Right ventricle myocardium inferior (tissue), 1 donor: ENCODE measurements at places on chromosomes 4 and X. TPM values are rescaled to one million over a fixed set of nuclear protein-coding genes. Genes with fewer than 3 reads are reported as not detected.

- no peak for DNase-seq
Measured at GRCh38 chr4:158850800-158851644, 82.2 kb downstream of the FNIP2 start.

DNA sequence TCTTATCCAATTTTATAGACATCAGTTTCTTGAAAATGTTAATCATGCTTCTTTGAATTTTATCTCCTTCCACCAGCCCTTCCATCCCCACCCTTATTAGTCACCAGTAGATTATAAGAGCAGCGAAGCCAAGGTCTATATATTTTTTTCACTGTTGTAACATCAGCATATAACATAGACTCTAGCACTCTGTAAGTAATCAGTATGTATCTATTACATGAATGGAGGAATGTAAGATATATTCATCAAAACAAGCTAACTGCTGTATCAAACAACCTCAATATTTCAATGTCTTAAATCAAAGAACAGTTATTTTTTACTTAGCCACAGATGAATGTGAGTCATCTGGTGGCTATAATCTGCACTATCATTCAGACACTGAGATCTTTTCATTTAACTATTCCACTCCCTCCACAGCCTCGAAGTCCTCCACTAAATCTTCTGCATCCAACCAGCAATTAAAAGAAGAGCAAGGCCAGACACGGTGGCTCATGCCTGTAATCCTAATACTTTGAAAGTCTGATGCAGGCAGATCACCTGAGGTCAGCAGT is 178.9 kb downstream of the CENPC start:
- DNase-seq: no peak

GRCh38 chrX:48509245-48509590 is 426 bp downstream of the PORCN start:
- DNase-seq: no peak

DNA sequence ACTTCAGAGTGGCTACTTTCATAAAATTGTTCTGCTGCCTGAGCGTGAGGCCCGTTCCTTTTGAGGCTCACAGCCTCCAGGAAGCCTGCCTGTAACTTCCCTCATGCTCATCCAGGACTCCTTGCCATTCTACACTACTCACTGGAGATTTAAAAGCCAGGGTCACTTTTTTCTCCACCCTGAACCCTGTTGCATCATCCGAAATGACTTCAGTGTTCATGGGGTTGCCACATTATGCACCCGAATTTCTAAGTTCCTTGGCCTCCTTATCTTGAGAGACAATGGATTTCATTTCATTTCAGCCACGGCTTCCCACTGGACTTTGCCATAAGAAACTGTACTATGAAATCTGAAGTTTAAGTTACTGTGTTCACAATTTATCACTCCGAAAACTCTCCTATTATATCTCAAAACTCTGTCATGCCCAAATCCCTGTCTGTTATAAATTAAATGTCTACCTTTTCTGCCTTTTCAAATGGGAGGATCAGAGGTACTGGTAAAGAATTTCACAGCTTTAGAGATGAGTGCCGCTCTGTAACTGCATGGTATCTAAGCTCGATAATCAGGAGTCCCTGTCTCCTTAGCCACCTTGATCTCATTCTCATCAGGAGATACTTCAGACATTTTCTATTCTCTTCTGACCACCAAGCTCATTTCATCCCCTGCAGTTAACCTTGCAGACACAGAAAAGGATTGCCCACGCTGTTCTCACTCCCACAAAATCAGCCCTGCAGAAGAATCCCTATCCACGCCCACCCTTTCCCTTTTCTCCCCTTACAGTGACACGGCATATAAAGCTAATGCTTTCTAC is 59.9 kb downstream of the TRIML1 start:
- no peak for DNase-seq

DNA sequence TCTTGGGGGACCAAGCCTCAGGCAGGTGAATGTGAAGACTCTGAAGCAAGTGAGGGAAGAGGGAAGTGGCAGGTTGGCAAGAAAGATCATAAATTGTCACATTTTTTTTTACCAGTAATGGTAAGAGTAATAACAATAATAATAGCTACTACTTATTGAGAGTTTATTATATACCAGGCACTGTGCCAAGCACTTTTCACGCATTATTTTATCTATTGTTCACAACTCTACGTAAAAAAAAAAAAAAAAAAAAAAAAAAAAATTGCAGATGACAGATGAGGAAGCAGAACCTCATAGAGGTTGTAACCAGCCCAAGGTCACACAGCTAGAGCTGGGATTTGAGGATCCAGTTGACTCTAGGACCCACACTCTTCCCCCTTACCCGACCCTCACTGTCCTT is 40.9 kb downstream of the TSC22D3 start:
- no peak for DNase-seq

- DNase-seq: no peak
Measured at GRCh38 chr4:163755013-163755412, 260.5 kb downstream of the TMA16 start.

DNA sequence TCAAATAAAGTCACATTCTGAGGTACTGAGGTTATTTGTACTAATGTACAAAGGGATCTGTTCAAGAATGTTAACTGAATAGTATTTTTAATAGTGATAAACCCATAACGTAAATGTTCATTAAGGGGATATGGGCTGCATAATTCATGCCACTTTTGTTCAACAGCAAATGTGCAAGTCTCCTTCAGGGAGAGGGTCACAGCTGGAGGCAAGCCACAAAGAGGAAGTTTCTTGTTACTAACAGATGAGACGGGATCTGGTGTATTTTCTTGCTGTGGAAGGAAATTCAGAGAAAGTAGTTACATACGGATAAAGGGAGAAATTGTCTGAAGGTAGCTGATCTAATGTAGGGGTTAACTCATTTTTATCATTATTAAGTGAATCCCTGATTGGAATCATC is 10.0 kb downstream of the ZFP42 start:
- no peak for DNase-seq

- no peak for DNase-seq
Measured at GRCh38 chrX:109441266-109441665, 40.6 kb downstream of the GUCY2F start.

DNA sequence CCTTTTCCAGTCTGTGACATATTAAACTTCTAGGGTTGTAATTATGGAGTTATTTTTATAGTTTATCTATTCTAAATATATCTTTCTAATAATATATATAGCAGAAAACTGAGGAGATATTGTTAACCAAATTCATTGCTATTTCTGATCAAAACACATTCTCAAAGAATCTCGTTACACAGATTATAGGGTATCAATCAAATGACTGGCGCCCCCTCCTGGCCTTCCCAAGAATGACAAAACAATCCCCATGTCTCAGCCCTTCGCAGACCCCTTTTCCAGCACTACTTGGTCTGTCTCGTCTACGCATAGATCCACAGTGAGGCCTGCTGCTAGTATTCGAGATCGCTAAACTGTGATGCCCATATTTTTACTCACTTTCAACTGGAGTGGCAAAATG is 209.3 kb downstream of the GPC3 start:
- DNase-seq: no peak

- DNase-seq: no peak
Measured at GRCh38 chrX:8284131-8284530, 113.1 kb upstream of the VCX2 start.

DNA sequence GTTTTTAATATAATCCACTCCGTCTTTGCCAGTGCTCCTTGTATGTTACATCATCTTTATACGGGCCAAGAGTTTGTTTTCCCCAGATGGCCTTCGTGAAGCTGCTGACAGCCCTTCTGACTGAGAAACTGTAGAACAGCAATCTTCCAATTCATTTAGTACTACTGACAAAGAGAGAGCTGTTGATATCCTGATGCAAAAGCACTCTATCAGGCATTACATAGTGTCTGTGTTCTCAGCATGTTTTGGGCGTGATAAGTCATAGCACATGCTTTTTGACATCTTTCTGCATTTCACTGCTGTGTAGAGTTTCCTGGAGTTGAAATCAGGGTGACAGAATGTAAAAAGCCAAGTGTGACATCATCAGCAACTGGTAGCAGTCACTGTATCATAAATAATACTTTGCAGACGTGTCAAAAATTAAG is 746.3 kb upstream of the FAM241A start:
- DNase-seq: no peak

- DNase-seq: no peak
Measured at GRCh38 chr4:121665371-121665770, 31.4 kb downstream of the ANXA5 start.

- DNase-seq: no peak
Measured at GRCh38 chr4:11774346-11774745, 345.7 kb upstream of the HS3ST1 start.

DNA sequence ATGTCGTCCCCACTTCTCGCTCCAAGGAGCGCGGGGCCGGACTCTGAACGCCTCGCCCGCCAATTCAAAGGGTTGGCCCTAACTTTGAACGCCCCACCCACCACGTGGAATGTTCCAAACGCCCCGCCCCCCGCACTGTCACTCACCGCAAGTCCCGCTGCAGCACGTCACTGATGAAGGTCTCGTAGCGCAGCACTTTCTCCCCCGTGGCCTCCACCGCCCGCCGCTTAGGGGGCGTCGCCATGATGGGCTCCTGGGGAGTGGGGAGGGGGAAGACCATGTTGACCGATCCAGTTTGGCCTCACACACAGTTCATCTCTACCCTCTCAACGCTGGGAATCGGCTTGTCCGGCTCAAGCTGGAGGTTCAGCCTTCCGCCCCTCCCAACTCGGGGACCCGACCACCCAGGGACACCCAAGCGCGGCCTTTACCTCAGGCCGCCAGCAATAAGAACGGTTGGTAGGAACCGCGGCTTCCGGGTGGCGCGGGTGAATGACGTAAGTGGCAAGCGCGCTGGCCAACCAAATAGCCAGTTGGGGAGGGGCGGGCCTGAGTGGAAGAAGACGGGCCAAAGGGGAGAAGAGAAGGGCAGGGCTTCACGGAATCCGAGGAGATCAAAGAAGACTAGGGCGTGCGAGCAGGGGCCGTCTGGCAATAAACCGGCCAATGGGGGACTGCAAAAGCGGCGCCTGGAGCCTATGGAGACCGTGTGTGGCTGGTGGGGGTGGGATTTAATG is at the start of gene UXT:
Gene UXT (minus strand): TSS at position 497 of the 737 bp plus-strand sequence. CDS start 253 bp downstream, at position 244.
- peak; percentile 96 for DNase-seq

DNA sequence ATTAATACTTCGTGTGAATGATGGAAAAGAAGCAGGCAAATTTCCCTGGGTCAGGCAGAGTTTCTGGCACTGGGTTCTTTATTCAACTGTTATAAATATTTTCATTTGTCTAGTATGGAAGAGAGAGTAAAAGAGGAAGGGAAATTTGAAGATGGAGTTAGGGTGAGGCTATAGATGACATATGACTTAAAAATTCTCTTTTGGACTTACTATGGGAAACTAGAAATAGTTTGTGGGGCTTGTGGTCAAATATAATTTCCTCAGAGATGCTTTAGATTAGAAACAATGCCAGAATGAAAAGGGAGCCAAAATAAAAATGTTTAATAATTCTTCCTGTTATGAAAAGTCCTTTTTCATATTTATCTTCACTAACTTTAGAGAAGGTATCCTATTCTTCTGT is 103.2 kb downstream of the GC start:
- no peak for DNase-seq

DNA sequence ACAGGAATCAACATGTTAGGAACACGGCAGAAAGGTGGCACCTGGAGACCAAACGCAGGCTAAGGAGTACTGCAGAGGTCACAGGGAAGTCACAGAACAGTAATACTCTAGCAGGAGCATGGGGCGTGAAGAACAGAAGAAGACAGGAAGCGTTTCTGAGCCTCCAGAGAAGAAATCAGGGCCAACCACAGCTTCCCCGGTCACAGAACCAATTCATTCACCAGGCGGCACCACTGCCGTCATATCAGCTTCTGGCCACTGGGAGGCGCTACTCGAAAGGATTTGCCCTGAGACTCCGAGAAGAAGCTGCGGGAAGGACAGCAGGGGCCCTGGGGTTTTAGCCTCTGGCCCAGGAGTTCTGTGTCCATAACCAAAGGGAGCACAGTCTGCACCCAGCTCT is 78.0 kb upstream of the DRD5 start:
- no peak for DNase-seq

DNA sequence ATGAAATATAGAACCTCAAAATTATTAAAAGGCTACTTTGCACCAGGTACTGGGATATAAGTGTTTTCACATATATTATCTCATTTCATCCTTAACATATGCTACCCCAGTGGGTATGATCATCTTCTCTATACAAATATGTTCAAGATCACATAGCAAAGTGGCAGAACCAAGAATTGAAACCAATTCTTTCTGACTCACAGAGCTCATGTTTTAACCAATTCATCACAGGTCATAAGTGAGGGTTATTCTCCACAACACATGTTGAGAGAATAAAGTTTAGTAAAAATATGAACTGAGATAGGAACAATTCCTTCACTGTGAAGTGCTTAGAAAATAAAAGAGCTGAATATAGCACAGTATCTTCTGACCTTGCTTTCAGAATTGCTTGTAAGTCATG is 442.9 kb upstream of the RASGEF1B start:
- DNase-seq: no peak

- no peak for DNase-seq
Measured at GRCh38 chr4:130468340-130468739, 1372.4 kb downstream of the C4orf33 start.

GRCh38 chrX:52865343-52865998 is 2.4 kb downstream of the XAGE3 start:
- no peak for DNase-seq

GRCh38 chr4:112176596-112176995 is 31.3 kb downstream of the FAM241A start:
- no peak for DNase-seq

DNA sequence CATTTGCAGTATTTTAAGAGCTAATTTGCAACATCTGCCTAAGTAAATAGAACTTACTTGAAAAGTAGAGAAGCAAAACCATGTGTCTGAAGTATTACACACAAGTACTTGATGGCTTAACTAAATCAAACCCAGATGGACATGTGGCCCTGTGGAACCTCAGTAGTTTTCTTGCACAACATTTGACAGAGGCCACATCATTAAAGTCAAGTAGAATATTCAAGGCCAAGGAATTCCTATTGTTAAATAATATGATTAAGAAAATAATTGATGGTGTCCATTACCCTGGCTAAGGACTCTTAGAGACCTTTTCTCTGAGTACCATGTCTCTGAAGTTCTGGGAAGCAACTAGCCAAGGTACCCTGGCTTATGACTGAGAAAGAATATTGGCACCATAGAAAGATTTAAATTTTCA is 135.4 kb upstream of the OTUD4 start:
- no peak for DNase-seq

DNA sequence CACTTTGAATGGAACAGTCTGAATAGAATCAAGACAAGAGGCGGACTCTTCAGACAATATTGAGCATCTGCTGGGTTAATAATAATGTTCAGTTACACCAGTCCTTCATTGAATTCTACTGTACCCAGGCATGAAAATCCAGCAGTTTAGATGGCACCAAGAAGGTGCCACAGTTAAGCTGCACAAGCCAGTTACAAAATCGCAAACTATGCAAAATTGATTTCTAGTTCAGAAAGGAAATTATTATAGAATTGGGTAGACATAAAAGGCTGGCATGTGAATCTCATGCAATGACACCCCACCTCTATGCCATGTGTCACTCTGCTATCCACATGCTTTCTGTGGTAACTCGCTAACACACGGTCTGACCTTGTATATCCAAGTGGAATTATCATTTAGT is 105.8 kb upstream of the VCX3A start:
- DNase-seq: no peak

The AFAP1 gene
- total RNA-seq: 8.0 TPM

The SNCA gene
- total RNA-seq: 3.7 TPM

The FAM53A gene
- total RNA-seq: 0.49 TPM

The USP46 gene
- total RNA-seq: 65.1 TPM

The KCNIP4 gene
- total RNA-seq: not detected

The MAOB gene
- total RNA-seq: 126 TPM

The RTL5 gene
- 2.4 TPM for total RNA-seq

The SSX1 gene
- not detected for total RNA-seq

The XPNPEP2 gene
- total RNA-seq: 0.68 TPM

The WAS gene
- 4.4 TPM for total RNA-seq

The USP17L11 gene
- not detected for total RNA-seq

The POU3F4 gene
- not detected for total RNA-seq
